H54 (cell line): ENCODE measurements at places on chromosomes 11 and 22.

DNA sequence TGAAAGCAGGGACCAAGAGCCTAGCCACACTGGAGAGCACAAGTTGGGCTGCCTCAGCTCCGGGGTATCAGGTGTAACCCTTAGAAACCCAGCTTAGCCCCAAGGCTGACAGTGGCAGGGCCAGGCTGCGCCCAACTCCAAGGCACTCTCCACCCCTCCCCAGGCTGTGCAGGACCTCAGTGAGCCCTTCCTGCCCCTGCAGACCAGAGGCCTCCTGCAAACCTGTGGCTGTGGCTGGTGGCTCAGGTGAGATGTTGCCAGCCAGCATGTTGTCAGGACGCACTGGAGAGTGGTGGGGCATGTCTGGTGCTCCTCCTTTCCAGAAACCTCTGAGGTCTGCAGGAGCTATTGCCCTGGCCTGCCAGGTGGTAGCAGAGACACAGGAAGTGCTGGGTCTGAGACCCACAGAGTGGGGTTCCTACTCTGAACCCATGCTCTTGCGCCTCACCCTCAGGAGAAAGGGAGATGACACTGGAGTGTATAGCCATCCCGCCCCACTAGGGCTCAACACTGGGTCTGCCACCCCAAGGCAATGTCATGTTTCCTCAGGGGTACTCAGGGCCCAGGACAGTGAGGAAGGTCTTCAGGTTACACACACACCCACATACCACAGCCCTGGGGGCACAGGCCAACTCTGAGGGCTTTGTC is 2.4 kb upstream of the SCARF2 start:
- no peak for DNase-seq

- no peak for DNase-seq
Observed at GRCh38 chr22:22883090-22883727, 4.4 kb upstream of the IGLL5 start.

GRCh38 chr11:130719220-130719915 is 196.9 kb downstream of the SNX19 start:
- no peak for DNase-seq

DNA sequence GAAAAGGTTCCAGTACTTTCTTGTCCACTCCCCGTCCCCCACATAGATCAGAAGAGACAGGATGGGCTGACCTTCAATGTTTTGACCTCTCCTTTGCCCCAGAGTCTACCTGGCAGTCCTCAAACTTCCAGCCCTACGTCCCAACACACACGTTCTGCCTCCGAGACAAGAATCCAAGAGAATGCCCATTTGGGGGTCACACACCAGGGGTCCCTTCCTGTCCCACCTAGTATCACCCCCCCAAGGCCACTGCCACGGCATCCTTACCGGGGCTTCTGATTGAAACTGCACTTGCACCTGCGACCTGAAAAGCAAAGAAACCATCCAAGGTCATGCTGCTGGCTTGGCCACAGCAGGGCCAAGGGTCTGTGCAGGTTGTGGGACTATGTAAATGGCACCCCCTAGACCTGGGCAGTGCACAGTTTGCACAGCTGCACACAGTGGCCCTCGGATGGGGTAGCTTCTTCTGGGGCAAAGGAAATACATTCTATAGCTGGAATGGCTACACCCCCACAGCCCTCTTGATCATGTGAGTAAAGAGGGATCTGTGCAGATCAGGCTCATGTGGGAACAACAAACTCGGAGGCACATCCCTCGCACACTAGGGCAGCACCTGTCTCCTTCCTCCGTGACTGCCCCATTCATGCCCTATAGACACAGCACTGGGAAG is 16.5 kb upstream of the FXYD2 start:
- DNase-seq: no peak

DNA sequence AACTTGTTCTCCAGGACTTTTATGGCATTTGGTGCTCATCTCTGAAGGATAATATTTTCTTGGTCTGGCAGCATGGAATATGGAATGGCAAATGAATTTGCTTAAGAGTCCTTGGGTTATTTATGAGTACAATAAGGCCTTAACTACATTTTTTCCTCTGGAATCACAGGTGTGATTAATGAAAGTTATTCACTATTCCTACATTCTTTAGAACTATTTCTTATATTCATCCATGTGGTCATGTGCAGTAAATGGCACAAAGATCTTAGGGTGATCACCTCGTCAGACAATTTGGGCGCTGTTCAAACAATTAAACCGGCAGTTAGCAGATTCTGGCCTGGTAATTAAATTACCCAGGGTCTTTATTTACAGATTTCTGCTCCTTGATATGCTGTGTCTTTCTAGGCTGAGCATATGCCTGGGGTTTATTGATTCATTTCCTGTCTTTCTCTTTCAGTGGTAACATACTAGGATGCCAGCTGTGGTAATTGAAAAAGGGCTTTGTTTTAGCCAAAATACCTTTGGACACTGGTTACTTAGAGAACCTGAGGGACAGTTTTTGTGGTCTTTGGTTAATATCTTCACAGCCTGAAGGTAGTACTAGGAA is 31.6 kb downstream of the SIK2 start:
- no peak for DNase-seq

- no peak for DNase-seq
Observed at GRCh38 chr22:46908641-46909107, 146.2 kb downstream of the TBC1D22A start.

DNA sequence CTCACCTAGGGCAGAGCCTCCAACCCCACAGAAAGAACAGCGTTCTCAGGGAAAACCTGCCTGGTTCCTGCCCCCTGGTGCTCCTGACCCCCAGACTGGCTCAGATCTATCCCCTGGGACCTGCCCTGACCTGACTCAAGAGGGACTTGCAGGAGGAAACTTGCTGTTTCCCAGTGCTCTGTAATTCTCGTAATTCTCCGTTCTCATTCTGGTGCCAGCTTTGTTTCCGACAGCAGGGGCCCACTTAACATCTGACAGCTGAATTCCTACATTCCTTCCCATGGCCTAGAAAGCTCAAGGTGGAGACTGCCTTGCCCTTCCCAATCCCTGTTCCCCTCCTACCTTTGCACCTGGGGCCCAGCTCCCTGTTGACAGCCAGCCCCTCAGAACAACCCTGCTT is 12.5 kb upstream of the CSF2RB start:
- DNase-seq: no peak

GRCh38 chr11:12556155-12556554 is 118.1 kb upstream of the TEAD1 start:
- DNase-seq: no peak

- DNase-seq: peak; percentile 98
Observed at GRCh38 chr11:762421-763072, 14.7 kb downstream of the GATD1 start.

- peak; percentile 53 for DNase-seq
Observed at GRCh38 chr22:36925388-36926290, 12.2 kb downstream of the CSF2RB start.

DNA sequence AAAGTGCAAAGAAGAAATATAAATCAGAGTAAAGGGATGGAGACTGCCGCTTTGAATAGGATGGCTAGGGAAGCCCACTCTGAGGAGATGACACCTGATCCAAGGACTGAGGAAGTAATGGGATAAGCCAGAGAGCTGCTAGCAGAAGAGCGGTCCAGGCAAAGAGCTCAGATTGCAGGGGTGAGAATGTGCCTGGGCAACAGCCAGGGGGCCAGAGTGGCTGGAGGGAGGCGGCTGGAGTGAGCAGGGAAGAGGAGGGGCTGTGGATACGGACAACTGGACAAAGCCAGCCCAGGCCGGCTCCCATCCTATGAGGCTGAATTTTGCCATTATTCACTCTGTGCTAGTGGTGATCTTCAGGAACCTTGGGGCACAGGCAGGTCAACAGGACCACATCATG is 360.3 kb upstream of the SYN3 start:
- DNase-seq: no peak

- no peak for DNase-seq
Observed at GRCh38 chr22:24037851-24038765, 27.0 kb downstream of the CABIN1 start.

DNA sequence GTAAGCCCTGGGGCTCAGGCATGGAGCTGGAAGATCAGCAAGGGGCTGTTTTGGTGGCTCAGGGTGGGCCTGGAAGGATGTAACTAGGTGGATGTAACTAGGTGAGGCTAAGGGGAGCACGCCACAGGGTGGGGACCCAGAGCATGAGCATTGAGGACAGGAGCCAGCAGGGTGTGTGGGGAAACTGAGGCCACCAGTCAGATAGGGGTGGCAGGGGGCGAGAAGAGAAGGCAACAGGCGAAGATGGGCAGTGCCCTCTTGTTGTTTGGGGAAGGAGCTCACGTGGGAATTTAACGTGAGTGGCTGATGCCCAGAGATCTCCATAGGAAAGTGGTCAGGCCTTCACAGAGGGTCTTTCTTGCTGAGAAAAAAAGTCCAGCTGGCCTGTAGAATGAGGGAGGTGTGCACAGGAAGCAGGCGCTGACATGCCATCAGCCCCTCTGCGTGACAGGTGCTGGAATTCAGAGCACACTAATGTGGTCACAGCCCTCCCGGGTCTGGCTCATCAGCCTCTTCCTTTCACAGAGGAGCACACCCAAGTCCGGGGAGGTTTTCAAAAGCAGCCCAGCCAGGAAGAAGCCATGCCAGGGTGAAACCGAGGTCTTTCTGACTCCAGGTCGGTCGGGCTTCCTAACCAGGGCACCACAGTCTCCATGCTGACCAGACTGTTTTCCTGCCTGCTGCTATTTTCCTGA is 54.6 kb upstream of the PAX6 start:
- no peak for DNase-seq
